ENCODE measurements at places on chromosomes 13 and 19.

- DNase-seq, result peak; percentile 70
Measured at GRCh38 chr13:20703780-20704458, 420 bp downstream of the IL17D start.

DNA sequence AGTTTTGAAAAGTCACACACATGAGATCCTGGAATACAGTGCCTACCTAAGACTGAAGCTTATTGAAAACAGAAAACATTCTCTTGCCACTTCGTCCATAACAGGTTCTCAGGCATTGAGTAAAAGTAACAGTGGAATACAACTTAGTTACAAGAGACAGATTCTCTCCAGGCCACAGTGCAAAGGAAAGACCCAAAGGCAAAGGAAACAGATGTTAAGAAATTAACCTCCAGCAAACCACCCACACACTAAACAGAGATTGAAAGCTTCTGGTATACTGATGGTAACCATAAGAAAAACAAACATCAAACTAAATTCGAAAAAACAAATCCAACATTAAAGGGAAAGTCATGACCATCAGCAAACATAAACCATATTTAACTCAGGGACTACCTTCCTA, 914.7 kb downstream of the SLITRK5 start:
- no peak for DNase-seq

GRCh38 chr13:104106705-104107393, 1040.6 kb upstream of the SLC10A2 start:
- peak; percentile 0 for DNase-seq

DNA sequence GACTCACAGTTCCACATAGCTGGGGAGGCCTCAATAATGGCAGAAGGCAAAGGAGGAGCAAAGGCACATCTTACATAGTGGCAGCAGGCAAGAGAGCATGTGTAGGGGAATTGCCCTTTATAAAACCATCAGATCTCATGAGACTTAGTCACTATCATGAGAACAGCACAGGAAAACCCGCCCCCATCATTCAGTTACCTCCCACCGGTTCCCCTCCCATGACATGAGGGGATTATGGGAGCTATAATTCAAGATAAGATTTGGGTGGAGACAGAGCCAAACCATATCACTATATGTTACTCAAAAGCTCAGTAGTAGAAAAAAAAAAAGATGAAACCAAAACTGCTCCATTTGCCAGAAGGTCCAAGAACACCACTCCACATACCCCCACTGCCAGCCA, 58.5 kb downstream of the DNAJC15 start:
- no peak for DNase-seq

- no peak for DNase-seq
Measured at GRCh38 chr13:65414187-65414586, 1815.9 kb downstream of the PCDH9 start.

DNA sequence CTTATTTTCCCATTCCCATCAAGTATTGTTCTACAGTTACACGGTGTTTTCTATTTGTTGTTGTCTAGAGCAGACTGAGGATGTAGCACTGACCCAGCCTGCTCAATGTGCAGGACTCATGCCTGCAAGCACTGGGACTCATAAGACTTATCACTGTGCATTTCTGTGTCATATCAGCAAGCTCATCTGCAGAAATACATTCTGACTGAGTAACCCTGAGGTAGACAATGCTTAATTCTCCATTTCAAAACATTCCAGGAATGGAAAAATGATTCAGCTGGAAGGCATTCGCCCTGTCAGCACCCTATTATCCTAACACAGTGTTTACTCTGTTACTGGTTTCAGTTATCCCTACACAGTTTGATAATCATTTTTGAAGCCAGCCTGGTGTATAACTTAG, 2506.4 kb downstream of the PCDH9 start:
- DNase-seq, result no peak

GRCh38 chr19:12496480-12496879, 11.9 kb upstream of the ZNF709 start:
- no peak for DNase-seq

- no peak for DNase-seq
Measured at GRCh38 chr19:3161453-3161852, 17.1 kb upstream of the S1PR4 start.

GRCh38 chr19:44990459-44990858, 10.8 kb upstream of the RELB start:
- DNase-seq, result no peak

GRCh38 chr13:23901365-23901764, 4.1 kb upstream of the C1QTNF9B start:
- DNase-seq, result no peak

- no peak for DNase-seq
Measured at GRCh38 chr13:27083183-27083582, 88.4 kb downstream of the USP12 start.

DNA sequence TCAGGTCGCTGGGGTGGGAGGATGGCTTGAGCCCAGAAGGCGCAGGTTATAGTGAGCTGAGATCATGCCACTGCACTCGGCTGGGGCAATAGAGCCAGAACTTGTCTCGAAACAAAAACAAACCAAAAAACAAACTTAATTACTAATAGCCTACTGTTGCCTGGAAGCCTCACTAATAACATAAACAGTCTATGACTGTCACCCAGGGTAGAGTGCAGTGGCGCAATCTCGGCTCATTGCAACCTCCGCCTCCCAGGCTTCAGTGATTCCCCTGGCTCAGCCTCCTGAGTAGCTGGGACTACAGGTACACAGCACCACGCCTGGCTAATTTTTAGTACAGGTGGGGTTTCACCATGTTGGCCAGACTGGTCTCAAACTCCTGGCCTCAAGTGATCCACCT, 18.0 kb downstream of the CATSPERD start:
- DNase-seq, result no peak

- peak; percentile 86 for DNase-seq
Measured at GRCh38 chr13:43786766-43787517, at the start of gene ENOX1. Gene ENOX1, minus strand, starts transcription at chr13:43786972.

GRCh38 chr13:41973247-41973741, 12.4 kb upstream of the VWA8 start:
- no peak for DNase-seq

GRCh38 chr19:54030895-54031586, 32.7 kb downstream of the VSTM1 start:
- no peak for DNase-seq

DNA sequence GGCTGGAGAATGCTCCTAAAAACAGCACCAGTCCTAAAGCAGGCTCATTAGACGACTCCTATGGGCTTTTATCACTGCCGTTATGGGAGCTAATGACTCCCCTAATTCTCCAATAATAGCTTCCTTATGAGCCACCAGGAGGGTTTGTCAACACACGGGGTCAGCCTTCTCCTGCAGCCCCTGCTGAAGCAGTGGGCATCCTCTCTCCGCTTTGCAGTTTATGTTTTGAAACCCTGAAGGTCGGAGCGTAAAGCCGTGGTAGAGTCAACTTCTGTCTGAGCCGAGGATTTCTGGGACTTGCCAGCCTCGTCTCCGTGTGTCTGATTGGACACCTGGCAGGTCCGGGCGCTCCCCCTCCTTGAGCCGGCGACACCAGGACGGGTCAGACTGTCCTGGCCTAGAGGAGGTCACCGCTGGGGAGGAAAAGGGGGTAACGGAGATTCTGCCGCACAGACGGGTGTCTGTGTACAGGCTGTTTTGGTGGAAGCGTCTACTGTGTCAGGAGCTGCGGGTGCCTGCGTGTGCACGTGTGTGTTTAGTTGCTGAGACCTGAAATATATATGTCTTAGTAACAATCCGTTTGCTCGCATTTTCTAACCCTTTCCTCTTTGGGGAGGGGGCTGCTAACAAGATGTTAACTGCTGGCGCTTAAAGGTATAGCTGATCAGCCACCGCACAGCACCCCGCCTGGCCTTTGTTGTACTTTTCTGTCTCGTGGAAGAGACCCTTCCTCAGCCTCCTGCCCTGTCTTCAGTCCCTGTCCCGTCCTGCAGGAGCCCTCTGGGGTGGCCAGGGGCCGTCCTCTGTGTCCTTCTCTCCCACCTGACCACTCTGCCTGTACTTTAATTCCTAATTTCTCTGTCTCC, 1.9 kb downstream of the KDM4B start:
- DNase-seq, result peak; percentile 38

DNA sequence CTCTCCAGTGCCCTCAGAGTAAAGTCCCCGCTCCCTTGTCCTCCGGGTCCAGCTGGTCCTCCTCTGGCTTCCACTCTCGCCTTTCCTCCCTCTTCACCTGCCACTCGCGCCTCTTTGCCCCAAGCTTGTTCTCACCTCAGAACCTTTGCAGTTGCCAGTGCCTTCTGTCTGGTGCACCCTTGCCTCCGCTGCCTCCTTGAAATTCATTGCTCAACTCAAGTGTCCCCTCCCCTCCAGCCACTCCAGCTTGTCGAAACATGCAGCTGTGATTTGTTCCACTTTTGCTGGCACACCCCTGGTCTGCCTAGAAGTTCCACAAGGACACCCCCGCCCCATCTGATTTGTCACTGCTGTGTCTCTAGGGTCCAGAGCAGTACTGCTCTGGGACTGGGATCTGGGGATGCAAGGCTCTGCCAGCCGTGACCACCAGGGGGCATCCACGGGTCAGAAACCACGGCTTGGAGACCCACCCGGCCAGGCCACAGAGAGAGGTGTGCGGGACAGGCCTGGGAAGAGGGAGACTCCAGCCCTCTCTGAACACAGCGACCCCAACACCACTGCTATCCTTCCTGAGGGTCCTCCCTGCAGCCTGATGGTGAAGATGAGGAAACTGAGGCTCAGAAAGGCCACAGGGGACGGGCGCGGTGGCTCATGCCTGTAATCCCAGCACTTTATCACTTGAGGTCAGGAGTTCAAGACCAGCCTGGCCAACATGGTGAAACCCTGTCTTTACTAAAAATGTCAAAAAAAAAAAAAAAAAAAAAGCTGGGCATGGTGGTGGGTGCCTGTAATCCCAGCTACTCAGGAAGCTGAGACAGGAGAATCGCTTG, 49.9 kb downstream of the AP1M1 start:
- peak; percentile 36 for DNase-seq

- no peak for DNase-seq
Measured at GRCh38 chr19:10168386-10168948, 26.3 kb downstream of the DNMT1 start.

DNA sequence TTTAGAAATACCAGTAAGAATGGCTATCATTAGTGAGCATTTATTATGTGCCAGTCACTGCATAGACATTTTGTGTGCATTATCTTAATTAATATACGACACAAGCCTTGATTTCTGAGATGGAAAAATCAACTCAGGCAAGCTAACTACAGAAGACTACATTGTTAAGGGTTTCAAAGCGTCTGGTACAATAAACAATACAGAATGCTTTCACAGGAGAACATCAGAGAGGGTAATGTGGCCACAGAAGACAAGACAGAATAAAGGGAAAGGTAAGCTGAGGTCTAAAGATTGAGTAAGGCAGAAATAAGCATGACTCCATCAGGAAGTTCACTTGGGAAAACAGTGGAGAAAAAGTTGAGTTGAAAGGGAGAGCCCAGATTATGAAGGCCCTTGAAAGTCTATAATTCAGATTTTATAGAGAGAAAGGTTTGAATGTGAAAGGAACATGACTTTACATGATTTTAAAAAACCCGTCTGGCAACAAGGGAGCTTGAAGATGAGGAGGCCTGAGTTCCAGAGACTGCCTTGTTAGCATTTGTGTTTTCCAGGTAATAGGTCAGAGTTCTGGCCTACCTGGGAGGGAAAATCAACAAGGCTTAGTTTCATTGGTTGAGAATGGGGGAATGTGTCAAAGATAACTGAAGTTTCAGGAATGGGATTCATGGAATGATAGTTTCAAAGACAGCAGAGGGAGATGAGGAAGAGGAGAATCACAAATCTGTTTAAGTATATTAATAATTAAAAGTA, 1.8 kb upstream of the MBNL2 start:
- no peak for DNase-seq

- no peak for DNase-seq
Measured at GRCh38 chr13:114179087-114179658, at the start of gene CFAP97D2. Gene CFAP97D2, plus strand, starts transcription at chr13:114179257. Its CDS starts 74 bp downstream, at chr13:114179331.

DNA sequence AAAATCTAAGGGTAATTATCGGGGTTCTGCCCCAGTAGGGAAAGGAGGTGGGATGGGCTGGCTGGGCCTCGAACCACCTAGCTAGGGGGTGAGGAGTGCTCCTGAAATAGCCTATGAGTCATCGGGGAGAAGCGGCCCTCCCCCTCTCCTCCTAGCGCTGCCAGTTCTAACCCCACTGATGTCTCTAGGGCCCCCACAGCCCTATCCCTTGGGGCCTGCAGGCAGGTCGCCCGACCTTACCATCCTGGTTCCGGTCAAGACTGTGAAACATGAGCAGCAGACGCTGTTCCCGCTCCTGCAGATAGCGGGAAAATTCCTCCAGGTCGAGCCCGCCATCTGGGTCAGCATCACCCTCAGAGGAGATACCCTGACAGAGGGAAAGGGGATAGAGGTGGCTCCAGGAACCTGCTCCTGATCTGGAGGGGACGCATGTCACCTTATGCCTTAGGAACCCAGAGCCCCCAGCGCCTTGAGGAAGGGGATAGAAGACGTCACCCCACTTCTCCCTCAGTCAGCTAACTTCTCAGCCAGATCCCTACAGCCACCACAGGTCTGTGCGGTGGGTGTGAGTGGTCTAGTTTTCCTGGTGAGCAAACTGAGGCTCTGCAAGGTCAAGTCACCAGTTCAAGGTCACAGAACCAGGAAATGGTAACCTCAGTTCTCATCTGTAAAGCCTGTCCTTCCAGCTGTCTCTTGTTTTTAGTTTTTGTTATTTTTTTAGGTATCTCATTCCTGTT, 1.5 kb downstream of the SLC25A23 start:
- DNase-seq, result no peak

GRCh38 chr19:41226053-41226873, 7.2 kb downstream of the AXL start:
- DNase-seq, result no peak

DNA sequence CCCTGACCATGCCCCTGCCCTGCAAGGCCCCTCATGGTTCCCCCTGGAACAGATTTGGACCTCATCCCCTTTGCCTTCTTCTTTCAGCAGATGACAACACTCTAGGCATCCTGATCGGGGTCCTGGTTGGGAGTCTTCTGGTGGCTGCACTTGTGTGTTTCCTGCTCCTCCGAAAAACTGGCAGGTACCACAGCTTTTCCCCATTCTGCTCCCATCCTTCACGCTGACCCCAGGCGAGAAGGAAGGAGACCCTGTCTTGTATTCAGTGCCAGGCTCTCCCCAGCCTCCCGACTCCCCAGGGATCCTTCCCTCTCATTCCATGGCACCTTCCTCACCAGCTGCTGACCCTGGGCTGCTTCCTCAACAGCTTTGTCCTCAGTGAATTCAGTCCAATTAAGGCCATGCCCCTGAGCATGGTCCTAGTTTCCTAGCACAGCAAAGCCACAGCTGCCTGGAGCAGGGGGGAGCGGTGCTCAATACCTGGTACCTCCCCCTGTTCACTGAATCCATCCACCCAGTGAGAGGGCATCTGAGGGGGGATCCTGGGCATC, 8.4 kb downstream of the CEACAM21 start:
- no peak for DNase-seq

- peak; percentile 14 for DNase-seq
Measured at GRCh38 chr19:55454787-55455243, 6.6 kb downstream of the ISOC2 start.

DNA sequence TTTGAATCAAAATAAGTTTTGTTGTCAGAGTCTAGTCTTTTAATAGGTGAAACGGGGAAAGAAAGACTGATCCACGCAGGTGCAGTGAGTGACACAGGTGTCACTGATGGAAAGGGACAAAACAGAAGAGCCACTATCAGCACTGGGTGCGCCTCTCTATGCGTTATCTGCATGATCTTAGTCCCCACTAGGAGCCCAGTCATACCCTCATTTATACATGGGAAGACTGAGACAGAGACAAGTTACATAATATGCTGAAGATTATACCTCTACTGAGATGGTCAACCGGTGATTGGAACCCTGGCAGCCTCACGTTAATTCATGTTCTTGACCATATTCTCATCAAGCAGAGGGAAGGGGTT, 3.4 kb downstream of the LRCH1 start:
- no peak for DNase-seq

All from NCI-H2081 (cell line).